ENCODE measurements at places on chromosomes 4 and X.

- DNase-seq, result no peak
Observed at GRCh38 chrX:13837290-13837745, 20.4 kb upstream of the GPM6B start.

GRCh38 chr4:145216535-145216934 is 36.1 kb upstream of the OTUD4 start:
- DNase-seq, result no peak

DNA sequence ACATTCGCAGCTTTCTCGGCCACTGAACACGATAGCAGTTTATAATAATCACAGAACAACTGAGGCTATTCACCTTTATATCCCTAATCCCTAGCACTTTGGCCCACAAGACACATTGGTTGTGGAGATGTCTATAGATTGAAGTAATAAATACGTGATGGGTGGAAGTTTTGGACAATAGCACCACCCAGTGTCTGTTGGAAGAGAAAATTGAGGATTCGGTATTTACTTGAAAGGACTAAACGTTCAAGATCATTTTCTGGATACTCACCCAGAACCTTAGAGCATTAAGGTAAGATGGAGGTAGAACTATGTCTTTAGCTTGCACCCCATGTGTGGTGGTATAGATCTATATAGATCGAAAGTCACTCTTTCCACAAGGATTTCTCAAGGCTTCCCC is 787 bp upstream of the TMSB15A start:
- no peak for DNase-seq

- DNase-seq, result no peak
Observed at GRCh38 chrX:102652031-102652688, 877 bp downstream of the GPRASP1 start.

GRCh38 chr4:173398220-173398619 is 696 bp downstream of the SCRG1 start:
- no peak for DNase-seq

DNA sequence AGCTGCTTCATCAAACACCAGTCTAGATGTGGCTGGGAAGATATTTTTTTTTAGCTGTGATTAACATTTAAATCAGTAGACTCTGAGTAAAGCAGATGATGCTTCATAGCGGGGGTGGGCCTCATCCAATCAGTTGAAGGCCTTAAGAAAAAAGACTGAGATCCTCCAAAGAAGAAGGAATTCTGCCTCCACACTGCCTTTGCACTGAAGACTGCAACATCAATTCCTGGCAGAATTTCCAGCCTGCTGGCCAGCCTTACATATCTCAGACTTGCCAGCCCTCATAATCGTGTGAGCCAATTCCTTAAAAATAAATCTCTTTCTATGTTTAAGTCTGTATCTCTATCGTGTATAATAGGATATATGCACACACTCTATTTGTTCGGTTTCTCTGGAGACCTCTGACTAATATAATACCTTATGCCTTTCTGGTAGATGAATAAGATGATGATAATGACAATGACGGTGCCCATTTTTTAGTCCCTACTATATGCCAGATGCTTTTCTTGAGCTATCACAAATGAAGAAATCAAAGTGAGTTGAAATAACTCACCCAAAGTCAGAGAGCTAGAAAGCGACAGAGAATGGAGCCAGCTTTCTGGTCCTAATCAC is 66.1 kb upstream of the SOD3 start:
- DNase-seq, result no peak

GRCh38 chr4:155072417-155072816 is 136.0 kb upstream of the NPY2R start:
- no peak for DNase-seq

DNA sequence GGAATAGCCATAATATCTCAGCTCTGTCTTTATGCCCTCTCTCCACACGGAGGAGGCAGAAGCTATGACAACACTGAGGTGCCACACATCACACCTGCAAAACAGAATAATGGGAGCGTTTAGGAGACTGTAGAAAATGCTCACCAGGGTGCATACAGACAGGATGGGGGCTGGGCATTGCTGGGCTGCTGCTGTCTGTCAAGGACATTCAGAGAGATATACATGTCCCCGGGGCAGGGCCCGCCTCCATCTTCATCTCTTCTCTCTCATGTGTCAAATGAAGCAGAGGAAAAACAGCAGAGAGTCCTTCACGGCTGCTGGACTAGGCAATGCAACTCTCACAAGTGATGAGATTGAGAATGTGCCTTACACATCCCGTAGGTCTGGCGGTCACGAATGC is 65.3 kb upstream of the DHRSX start:
- DNase-seq, result no peak

GRCh38 chrX:23907498-23908218 is at the start of the genes APOO and CXorf58:
APOO (minus strand) TSS chrX:23907938; CDS start chrX:23907702, 236 bp downstream.
CXorf58 (plus strand) TSS chrX:23908006; CDS start chrX:23910303, 2,297 bp downstream.
- peak; percentile 95 for DNase-seq

GRCh38 chrX:112190646-112191045 is 108.1 kb upstream of the TRPC5 start:
- DNase-seq, result no peak

- no peak for DNase-seq
Observed at GRCh38 chr4:40325406-40326019, 9.6 kb upstream of the CHRNA9 start.

- no peak for DNase-seq
Observed at GRCh38 chr4:138710297-138710696, 305.3 kb upstream of the NOCT start.

- DNase-seq, result peak; percentile 78
Observed at GRCh38 chr4:186693159-186693815, 30.4 kb downstream of the FAT1 start.

DNA sequence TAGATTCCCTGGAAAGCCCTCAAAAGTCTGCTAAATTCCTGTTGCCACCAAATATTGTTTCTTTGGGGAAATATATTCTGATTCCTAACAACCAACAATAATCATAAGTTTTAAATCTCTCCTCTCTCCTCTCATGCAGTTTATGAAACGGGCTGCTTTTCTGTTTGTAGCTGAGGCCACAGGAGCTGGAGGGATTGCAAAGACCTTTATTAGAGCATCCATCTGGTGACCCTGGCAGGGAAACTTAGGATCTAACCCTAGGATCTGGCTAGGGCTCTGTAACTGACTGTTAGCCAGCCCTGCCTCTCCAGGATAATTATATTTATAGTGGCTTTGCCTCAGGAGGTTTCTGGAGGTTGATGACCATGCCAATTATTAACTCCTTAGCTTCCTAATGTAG is 56.9 kb downstream of the SMAD1 start:
- DNase-seq, result no peak

- no peak for DNase-seq
Observed at GRCh38 chr4:123170843-123171242, 225.8 kb upstream of the SPRY1 start.

- no peak for DNase-seq
Observed at GRCh38 chr4:74671080-74671698, 123.1 kb downstream of the BTC start.

DNA sequence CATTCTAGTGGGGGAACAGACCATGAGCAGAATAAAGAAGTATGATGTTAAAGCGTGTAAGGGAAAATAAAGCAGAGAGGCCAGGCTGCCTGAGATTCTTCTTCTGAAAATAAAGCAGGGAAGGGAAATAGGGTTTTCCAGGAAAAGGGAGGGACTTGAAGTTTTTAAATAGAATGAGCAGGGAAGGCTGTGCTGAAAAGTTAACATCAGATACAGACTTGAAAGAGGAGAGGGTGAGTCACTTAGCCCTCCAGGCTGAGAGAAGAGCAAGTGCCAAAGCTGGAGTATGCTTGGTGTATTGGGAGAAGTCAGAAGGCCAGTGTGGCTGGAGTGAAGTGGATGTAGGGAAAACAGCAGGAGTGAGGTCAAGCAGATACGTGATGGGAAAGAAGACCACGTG is 10.0 kb upstream of the PLK4 start:
- DNase-seq, result no peak

DNA sequence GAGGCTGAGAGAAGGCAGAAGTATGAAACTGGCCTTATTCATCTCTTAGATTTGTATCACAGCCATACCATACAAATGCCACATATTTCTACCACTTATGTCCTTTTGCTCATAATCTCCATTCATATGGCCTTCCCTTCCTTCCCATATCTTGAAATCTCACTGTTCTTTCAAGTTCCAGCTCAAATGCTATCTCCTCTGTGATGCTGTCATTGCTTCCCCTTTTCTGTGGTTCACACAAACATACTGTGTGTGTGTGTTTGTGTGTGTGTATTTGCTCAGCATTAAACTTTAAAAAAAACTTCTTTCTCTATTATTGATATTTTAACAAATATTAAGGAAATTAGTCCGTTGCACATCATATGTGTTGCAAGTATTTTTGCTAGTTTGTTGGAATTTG is 26.7 kb downstream of the PHKA1 start:
- no peak for DNase-seq

DNA sequence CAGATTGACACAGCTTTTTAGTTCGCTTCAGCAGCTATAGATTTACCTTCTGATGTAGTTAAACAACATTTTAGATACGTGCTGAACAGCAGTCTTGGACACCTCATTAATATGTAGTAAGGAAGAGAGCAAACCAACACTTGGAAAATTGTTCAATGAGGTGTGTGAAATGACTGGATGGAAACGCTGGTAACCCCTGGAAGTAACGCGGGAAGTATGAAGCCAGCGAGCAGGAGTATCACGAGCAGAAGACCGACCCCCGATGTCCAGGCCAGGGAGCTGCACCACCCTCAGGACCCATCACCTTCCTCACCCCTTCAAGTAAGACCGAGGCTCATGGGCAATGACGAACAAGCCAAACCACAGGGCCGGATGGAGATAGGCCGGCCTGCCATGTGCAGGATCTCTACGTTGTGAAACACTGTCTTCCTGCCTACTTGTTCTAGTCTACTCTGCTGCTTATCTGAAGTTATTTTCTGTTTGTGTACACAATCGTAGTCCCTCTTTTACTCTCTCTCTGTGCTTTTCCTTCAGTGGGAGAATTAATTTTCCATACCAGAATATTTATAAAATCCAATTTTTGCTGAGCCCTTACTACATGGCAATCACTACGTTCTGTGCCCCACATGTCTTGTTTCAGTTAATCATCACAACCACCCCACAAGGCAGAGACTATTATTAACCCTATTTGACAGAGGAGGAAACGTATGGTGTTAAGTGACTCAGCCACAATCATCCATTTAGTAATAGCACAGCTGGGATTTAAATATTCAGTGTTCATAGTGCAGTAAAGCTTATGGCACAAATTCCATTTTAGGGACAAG is 221.7 kb downstream of the APBB2 start:
- DNase-seq, result no peak

- no peak for DNase-seq
Observed at GRCh38 chrX:118218940-118219339, 102.3 kb upstream of the KLHL13 start.

- DNase-seq, result no peak
Observed at GRCh38 chr4:154485127-154485773, 6.3 kb downstream of the DCHS2 start.

- no peak for DNase-seq
Observed at GRCh38 chrX:102154900-102155805, 624 bp downstream of the BEX5 start.

- no peak for DNase-seq
Observed at GRCh38 chrX:39260965-39261364, 459.7 kb downstream of the MID1IP1 start.

DNA sequence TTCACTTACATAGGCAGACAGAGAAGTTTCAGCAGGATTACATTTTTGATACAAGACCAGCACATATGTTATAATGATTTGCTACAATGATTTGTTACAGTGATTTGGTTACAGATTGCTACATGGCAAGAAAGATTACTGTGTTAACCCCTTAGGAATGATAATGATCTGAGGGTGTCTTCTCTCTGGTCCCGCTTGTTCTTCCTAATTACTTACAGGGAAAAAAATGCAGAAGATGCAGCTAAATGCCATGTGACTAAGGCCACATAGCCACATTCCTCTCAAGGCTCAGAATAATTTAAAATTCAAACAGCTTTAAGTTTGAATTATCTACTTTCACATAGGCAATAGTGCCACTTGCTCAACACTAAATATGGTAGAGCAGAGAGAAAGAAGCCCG is 9.7 kb upstream of the LAP3 start:
- DNase-seq, result no peak

GRCh38 chr4:121270389-121270788 is 106.3 kb upstream of the TNIP3 start:
- no peak for DNase-seq

- no peak for DNase-seq
Observed at GRCh38 chr4:74426101-74426500, 18.8 kb upstream of the AREG start.

DNA sequence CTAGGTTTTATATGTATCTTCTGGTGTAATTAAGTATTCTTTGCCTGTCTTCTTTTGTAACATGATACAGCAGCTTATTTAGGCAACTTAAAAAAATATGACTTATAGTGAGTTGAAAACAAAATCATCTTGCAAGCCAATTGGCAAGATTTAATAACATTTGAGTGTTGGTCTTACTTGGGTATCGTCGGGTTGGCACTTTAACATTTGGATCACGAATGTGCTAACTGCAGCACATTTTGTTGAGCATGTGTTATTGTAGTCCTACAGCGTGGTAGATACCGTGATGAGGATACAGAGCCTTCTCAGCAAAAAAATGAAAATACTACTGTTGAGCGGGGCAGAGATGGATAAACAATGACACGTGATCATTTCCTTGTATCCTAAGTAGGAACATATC is 295.3 kb downstream of the ARHGAP10 start:
- no peak for DNase-seq

DNA sequence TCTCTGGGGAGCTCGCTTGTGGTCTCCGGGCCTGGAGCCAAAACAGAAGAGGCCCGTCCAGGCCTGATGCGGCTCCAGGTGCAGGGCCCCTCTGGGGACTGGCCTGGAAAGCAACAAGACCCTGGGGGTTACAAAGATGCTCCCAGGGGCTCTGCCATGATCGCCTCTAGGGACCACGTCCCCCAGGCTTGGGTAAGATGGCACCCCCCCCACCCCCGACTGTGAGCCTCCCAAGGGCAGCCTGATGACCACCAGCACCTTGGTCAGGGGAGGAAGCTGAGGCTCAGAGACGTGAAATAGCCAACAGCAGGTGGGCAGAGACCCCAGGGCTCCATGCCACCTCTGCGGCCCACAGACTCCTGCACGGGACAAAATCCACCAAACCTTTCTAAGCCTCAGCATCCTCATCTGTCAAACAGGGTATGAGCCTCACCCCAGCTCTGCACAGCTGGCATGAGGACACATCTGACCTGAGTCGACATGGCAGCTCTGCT is 25.4 kb downstream of the C4orf50 start:
- peak; percentile 51 for DNase-seq

- no peak for DNase-seq
Observed at GRCh38 chr4:79273915-79274314, 51.9 kb downstream of the NAA11 start.

DNA sequence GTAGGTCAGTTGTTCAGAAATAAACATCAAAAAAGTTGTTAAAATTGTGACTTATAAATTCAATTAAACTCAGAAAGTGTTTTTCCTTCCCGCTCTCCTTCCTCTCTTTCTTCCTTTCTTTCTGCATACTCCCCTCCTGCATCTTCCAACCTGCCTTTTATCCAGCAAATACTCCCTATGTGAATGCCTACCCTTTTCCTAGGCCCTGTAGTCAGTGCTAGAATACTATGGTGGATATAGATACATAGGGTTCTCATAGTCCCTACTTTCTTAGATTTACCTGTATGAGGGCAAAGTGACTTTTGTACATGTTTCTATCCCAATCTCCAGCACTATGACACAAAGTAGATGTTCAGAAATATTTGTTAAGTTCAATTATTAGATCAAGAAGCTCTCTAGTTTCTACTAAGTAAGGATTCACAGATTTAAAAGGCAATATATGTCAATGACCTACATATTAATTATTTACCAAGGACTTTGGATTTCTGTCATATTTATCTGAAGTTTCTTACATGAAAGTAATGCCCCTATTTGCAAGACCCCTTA is 732 bp downstream of the SULT1E1 start:
- DNase-seq, result no peak
